ENCODE measurements at places on chromosomes 6 and 20.

- DNase-seq: no peak
Observed at GRCh38 chr20:1472556-1473245, 6.1 kb upstream of the NSFL1C start.

DNA sequence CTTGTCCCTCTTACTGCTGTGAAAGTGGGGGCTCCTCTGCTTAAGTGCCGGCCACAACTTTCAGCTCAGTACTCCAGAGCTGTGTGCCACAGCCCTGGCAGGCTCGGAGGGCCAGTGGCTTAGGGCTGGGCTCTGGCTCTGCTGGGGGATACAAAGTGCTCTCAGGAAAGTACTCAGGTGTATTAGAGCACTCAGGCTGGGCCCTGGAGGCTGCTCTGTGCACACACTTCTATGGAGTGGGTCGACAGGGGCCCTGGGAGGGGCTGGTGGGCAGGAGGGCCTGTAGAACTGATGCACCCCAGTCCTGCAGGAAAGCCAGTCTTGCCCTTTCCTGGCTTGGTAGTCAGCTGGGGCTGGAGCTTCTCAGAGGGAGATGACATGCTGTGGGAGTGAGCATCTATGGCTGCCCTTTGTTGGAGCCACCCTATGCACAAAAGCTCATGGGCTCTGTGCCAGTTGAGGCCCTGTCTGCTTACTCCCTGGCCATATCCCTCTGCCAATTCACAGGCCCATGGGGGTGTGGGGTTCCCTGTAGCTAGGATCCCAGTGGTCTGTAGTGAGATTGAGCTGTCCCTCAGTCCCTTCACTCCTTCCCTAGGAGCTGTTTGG lies 22.0 kb downstream of the CENPW start:
- DNase-seq: no peak

GRCh38 chr20:48912065-48912464 lies 9.4 kb upstream of the ARFGEF2 start:
- DNase-seq: no peak

DNA sequence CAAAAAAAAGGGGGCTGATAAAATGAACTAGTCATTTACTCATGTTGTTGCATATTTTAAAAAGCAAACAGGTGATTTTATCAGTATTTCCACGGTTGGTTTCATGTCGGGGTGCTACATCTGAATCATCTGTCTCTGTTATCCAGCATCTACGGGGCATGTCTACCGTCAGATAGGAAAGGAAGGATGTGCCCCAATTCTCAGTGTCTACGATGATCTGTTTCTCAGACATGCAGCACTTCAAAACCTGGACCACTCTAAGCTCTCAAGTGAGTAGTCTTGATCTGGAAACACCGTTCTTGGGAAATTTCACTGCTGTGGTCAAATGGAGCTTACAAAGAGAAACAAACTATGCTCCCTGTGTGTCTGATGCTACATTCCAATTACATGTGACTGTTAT lies 240.3 kb upstream of the TAB2 start:
- no peak for DNase-seq

GRCh38 chr20:55103188-55103587 lies 627.8 kb downstream of the DOK5 start:
- no peak for DNase-seq

Data from stimulated activated CD8-positive, alpha-beta memory T cell treated with anti-CD3 and anti-CD28 coated beads, Interleukin-15, amount 100 ng/mL, for 48 hours (primary cell).